ENCODE measurements at places on chromosomes 12 and 14.
A peak's percentile ranks its signal among the peaks of the same experiment; 100 is the strongest.

GRCh38 chr12:46342562-46343033 is 30.0 kb downstream of the SLC38A2 start:
- no peak for DNase-seq

- no peak for DNase-seq
These were observed 77.9 kb downstream of the TMEM30B start for GRCh38 chr14:61203081-61203753.

DNA sequence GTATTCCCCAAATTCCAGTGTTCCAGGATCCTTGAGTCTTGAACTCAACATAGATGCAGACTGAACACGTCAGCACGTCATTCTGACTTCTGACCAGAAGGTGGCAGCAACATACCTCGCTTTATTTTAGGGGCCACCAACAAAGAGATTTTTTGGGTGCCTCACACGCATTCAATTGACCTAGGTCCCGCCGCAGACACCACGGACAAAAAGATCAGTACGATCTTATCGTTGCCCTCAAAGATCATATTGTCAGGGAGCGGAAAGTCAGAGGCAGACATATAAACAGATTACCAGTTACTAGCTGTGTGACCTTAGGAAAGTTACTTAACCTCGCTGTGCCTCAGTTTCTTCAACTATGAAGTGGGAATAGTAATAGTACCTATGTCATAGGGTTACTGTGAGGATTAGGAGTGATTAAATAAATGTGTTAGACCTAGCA is 6.5 kb upstream of the PRPH start:
- peak; percentile 33 for DNase-seq

GRCh38 chr12:54981796-54982195 is 2.8 kb downstream of the TESPA1 start:
- DNase-seq = no peak

- DNase-seq = no peak
These were observed 1.7 kb downstream of the OTUB2 start for GRCh38 chr14:94027566-94028449.

DNA sequence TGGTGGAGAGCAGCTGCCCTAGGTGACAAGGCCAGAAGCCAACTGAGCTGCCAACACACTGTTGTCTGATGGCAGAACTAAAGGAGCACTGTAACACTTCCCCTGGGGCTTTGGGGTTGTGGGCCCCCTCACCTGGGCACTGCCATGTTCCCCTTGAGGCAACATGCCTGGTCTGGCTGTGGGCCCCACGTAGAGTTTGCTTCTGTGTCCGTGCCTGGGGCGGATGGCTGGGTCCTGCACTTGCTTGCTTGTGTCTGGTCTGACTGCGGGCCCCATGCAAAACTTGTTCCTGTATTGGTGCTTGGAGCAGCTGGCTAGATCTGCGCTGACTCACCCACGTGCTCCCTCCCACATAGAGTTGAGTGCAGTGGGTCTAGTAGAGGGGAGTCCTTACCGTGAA is 78.4 kb downstream of the MNAT1 start:
- DNase-seq = no peak

DNA sequence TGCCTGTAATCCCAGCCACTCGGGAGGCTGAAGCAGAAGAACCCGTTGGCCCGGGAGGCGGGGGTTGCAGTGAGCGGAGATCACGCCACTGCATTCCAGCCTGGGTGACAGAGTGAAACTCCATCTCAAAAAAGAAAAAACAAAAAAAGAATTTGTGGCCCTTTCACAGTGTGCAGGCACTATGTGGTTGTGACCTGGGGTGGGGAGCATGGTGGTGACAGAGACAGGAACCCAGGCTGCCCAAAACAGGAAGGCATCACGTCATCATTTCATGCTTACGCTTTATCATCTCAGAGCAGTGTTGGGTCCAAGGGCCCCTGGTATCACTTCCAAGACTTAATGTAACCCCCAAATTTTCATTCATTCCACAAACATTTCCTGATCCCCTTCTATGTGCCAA is 175.7 kb upstream of the GSC start:
- no peak for DNase-seq

DNA sequence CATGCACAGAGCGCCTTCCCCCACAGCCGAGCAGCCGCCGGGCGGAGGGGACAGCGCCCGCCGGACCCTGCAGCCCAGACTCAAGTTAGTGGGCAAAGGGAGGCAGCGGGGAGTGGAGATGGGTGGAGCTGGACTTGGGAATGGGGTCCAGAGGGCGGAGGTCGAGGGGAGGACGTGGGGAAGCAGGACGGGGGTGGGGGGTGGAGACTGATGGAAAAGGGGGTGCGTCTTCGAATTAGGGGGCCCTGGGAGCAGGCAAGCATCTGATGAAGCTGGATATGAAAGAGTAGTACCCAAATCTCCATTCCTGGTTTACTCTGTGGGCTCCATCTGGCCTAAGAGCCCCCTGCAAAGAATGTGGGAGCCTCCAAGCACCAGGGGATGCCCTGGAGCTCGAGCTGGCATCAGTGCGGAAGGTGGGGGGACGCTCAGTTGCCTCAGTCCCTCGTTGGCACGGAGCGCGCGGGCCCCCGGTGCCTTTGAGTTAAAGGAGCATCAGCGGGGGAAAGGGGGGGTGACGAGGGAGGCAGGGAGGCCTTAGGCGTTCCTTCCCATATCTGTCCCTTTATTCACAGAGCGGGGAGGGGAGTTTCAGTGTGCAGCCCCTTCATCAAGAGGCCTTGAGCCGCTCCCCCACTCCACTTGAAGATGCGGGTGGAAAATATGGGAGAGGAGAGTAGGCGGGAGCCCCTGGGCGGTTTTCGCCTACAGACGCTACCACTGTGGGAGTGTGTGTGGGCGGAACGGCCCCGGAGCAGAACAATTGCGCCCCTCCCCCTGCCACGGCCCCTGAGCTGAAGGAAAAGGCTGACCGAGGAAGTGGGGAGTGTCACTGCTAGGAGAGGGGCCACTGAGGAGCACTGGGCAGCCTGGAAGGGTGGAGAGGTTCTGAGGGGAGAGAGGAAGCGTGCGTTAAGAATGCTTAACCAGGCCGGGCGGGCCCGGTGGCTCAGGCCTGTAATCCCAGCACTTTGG is 644 bp downstream of the NAB2 start:
- DNase-seq = no peak

DNA sequence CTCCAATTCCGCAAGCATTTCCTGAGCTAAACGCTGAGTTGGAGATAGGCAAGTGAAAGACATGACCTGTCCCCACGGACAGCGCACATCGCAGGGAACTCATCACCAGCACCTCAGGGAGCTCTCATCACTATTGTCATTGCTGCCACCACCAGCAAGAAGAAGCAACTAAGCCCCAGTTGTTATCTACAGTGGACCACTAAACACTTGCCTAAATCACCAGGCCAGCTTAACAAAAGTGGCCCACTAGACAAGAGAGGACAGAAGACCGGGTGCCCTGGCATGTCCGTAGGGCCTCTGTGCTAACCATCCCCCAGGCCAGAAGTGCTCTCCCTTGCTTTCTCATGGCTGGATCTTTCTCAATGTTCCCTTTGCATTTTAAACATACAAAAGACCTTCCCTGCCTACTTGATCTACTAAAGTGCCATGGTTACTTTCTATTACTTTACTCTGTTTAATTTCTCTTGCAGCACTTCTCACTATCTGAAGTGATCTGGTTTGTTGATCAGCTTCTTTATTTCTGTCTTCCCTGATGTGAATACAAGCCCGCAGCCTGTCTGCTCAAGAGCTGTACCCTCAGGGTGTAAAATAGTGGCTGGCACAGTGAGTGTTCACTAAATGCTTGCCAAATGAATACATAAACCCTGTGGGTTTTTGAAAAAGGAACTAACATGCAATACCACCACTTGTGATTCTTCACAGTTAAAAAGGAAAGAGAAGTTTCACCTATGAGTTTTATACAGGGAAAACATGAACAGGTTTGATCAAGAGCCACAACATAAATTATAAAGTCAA is 60.9 kb upstream of the RFLNA start:
- no peak for DNase-seq

- no peak for DNase-seq
These were observed 127.0 kb upstream of the RPH3A start for GRCh38 chr12:112664569-112664968.

- DNase-seq = no peak
These were observed 139.8 kb downstream of the TSPAN9 start for GRCh38 chr12:3216726-3217682.

GRCh38 chr12:81863406-81863805 is 104.3 kb upstream of the PPFIA2 start:
- DNase-seq = no peak

DNA sequence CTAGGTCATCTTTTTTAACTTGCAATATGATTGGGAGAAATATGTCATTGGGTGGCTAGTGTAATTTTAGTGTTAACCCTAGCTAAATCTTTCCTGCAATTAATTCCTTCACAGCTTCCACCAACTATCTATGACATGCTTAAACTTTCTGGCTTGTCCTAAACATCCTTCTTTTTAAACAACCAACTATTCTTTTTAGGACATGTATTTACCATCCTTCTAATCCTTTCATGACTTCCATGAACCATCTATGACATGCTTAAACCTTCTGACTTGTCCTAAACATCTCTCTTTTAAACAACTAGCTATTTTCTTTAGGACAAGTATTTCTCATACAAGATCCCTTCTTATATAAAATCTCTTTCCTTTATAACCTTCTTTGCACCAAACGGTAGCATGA is 179.6 kb upstream of the PDZRN4 start:
- no peak for DNase-seq

DNA sequence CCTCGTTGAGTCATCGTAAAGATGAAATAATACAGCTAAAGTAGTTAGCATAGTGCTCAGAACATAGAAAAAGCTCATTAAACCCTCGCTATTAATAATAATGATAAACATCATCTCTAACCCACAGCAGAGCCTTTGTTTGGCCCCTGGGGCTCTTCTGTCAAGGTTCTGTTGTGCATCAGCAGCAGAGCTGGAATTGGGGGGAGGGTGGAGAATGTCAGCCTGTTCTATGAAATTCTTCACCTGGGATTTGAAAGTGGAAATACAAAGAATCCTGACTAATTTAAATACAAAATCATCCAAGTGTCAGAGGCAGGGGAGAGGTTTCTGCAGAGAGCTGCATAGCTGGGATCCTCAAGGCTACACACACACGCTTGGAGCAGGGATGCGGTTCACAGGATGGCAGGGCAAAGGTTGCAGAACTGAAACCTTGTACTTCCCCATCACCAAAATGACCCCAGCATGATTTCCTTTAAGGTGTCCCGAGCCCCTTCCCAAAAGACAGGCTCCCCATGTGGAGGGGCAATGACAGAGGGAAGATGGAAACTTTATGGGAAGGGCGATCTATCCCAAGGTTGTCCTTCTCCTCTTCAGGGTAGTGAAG is 71.8 kb downstream of the DAD1 start:
- no peak for DNase-seq

- DNase-seq = peak; percentile 10
These were observed 229.6 kb downstream of the BCAT1 start for GRCh38 chr12:24719293-24719721.

- DNase-seq = no peak
These were observed 343.9 kb downstream of the NPAS3 start for GRCh38 chr14:33282331-33283230.

DNA sequence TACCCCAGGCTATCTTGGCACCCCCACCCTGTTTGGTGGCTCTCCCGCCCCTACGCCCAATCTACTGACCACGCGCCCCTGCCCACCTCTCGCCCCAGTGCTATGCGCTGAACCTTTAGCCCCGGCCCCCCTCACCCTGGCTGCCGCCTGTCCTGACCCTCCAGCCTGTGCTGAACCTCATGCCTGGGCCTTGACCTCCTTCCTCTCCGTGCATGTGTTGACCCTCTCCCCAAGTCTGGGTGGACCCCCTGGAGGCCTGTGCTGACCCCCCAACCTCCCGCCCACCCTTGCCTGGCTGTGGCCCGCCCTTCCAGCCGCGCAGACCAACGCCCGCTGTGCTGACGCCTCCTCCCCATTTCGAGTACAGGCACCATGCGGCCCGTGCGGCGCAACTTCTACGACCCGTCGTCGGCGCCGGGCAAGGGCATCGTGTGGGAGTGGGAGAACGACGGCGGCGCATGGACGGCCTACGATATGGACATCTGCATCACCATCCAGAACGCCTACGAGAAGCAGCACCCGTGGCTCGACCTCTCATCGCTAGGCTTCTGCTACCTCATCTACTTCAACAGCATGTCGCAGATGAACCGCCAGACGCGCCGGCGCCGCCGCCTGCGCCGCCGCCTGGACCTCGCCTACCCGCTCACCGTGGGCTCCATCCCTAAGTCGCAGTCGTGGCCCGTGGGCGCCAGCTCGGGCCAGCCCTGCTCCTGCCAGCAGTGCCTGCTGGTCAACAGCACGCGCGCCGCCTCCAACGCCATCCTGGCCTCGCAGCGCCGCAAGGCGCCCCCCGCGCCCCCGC is 20.7 kb downstream of the DTX1 start:
- no peak for DNase-seq

- no peak for DNase-seq
These were observed 25.6 kb downstream of the AKAP6 start for GRCh38 chr14:32354716-32355115.

DNA sequence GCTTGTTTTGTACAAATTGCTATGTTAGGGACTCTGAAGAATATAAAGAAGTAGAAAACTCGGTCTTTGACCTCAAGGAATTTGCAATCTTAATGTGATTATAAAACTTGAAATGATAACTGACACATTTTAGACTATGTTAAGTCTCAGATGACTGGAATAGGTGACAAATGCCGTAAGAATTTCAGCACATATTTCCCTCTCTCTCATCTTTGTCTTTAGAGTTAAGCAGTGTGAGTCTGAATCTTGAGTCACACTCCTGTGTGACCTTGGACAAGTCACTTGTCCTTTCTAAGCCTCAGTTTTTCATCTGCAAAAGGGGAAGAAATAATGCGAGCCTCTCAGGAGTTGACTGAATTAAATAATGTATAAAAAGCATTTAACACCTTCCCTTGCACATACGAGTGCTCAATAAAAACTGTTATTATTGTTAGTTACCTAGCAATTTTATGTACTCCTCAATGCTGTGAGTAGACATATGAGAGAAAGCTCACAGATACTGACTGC is 103.7 kb downstream of the DYRK2 start:
- DNase-seq = no peak

DNA sequence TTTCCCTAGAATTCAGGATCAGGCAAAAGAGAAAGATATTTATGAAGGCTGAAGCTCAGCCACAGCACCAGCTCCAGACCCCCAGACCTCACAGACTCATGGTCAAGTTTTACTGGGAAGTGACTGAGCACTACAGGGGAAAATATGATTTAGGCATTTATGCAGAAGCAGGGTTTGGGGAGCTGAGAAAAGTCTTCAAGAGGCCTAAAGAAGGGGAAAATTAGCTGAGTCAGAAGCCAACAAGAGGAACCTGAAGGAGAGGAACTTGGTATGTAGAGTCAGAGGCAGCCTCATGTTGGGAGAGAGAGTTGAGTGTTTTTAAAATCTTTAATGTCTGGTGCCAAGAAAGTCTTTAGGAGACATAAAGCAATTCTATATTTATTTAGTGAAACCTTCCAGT is 63.0 kb downstream of the FOS start:
- DNase-seq = no peak

DNA sequence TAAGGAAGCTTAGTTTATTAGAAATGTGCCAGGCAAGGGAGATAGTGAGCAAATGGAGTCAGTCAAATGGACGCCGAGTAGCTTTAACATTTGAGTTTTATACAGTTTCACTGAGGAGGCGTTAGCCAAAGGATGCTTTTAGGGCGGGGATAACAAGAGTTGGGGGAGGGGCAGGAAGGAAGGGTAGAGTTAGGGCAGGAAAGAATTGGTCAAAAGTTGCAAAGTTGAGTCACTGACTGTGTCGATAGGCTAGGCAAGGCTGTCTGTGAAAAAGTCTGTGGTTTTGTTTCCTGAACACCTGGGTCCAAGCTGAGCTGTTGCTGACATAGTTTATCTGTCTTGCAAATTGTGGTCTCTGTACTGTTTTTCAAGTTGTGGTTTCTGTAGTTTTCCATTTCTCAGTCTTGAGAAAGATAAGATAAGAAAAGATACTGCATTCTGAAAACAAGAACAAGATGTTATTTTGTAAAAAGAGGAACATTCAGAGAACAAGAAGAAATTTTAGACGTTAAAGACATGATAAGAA is 62.6 kb upstream of the RESF1 start:
- peak; percentile 65 for DNase-seq
